ENCODE measurements at places on chromosomes 11 and 22. TPM values are rescaled to one million over a fixed set of nuclear protein-coding genes. Genes with fewer than 3 reads are reported as not detected.

GRCh38 chr11:313787-314553 is at the start of gene IFITM1:
IFITM1 (plus strand) TSS chr11:314040; CDS start chr11:314171, 131 bp downstream.
- DNase-seq, result no peak

GRCh38 chr22:42300259-42301076 is 30.0 kb upstream of the TCF20 start:
- no peak for DNase-seq

DNA sequence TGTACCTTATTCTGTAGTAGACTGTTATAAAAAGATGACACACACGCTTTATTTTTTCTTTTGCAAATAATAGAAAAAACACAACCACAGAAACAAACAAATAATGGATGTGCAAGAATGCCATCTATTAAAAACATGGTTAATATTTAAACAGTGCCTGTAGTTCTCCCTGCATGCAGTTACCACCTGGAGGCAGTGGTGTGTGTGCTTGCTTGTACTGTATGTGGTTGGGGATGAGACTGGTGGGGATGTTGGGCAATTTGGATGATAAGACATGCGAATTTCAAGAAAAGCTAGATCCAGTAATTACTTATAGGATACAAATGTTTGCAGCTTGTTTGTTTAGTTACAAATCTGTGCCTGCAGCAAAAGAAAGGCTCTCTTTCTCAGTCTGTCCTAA is 3.6 kb downstream of the C11orf87 start:
- DNase-seq, result no peak

DNA sequence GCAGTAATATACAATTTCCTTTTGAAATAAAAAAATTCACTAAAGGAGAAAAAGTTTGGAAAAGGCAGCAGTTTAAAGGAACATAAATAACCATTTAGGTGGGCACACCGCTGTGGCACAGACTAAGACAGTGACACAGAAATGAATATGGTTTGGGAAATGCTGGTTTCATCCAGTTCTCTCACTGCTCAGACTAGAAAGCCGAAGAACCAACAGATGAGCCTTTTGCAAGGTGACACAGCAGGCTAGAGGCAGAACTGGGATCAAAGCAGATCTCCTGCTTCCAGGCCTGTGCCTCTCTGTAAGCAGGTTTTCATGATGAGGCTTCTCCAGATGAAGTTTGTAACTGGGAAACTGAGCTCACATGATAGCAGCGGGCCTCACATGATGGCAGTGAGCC is 380.0 kb upstream of the NARS2 start:
- no peak for DNase-seq

DNA sequence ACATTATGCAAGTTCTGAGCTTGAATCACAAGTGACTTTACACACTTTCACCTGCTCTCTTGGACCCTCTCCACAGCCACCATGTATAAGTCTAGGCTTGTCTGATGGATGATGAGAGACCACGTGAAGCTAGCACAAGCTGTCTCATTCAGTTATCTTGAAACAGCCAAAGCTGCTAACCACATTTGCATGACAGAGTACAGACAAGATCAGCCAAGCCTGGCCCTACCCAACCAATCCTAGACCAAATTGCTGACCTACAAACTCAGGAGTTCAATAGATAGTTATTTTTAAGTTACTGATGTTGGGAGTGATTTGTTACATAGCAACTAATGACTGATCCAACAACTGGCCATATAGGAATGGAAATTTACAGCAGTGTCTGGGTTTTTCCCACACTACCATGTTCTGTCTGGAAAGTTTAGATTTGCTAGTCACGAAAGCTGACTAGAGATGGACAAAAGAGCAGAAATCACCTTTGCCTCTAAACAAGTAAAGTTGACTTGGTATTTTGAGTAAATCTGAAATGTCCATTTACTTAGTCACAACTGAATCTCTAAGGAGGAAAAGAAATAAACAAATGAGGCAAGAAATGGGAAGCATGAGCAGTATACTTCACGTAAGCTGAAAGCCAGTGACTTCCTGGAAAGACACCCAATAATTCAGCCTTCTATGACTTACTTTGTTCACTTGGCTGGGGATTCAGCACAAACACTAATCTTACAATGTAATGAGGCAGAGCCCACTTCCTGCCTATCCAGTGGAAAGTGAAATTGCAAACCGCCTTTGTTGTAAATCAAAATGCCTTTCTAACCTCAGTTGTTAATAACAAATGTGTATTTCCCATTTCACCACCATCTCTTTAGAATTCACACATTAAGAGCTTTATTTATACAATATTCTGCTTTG is 101.7 kb downstream of the FAM181B start:
- peak; percentile 30 for DNase-seq

GRCh38 chr11:95306801-95307200 is 75.8 kb upstream of the SESN3 start:
- no peak for DNase-seq

DNA sequence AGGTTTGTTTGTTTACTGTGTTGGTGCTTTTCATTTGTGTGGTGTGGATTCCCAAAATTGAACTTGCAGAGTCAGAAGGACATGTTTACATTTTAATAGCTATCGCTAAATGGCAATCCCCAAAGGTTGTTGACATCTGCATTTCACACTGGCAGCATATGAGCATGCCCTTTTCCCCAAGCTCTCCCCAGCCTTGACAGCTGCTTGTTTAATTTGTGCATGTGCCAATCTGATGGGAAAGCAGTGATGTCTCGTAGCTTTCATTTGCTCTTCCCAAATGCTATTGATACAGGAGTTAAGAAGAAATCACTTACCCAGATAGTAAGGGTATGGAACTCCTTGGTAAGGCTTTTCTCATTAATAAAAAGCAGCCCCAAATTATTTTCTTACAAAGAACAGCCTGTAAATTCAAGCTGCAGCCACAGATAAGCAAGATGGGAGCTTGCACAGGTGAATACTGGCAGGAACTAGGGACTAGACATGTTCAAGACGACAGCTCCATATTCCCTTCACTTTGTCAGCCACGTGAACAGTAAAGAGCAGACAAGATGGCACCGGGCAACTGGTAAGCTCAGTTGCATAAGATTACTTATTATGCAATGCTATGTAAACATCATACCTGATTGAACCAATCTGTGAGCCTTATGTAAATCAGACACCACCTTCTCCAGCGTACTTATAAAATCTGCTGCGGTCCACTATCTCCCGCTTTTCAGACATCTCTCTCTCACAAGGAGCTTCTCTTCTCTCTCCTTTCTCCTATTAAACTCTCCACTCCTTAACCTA is 87.4 kb downstream of the IGLL5 start:
- no peak for DNase-seq

DNA sequence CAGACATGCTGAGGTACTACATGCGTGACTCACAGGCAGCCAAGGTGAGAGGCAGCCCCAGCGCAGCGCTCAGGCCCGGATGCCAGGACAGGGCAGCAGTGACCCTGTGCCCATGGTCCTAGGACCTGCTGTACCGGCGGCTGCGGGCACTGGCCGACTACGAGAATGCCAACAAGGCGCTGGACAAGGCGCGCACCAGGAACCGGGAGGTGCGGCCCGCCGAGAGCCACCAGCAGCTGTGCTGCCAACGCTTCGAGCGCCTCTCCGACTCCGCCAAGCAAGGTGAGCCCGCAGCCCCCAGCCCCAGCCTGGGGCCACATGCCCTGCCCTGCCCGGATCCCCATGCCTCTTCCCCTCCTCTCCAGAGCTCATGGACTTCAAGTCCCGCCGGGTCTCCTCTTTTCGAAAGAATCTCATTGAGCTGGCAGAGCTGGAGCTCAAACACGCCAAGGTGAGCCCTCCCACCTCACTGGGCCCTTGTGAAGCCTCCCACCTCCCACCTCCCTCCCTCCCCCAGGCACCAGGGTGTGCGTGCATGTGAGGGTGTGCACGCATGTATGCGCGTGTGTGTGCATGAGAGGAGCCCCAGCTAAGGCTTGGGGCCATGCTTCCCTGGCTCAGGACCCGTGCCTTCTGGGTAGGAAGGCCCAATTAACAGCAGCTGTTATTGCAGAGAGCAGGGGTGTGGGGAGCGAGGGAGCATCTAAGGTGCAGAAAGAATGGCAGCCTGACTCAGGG is 5.3 kb downstream of the CFL1 start:
- DNase-seq, result no peak

- DNase-seq, result no peak
Measured at GRCh38 chr22:31056986-31057599, 24.0 kb upstream of the SMTN start.

- DNase-seq, result no peak
Measured at GRCh38 chr11:104343578-104343977, 179.6 kb upstream of the PDGFD start.

GRCh38 chr11:15613251-15613650 is 498.5 kb downstream of the INSC start:
- DNase-seq, result no peak

DNA sequence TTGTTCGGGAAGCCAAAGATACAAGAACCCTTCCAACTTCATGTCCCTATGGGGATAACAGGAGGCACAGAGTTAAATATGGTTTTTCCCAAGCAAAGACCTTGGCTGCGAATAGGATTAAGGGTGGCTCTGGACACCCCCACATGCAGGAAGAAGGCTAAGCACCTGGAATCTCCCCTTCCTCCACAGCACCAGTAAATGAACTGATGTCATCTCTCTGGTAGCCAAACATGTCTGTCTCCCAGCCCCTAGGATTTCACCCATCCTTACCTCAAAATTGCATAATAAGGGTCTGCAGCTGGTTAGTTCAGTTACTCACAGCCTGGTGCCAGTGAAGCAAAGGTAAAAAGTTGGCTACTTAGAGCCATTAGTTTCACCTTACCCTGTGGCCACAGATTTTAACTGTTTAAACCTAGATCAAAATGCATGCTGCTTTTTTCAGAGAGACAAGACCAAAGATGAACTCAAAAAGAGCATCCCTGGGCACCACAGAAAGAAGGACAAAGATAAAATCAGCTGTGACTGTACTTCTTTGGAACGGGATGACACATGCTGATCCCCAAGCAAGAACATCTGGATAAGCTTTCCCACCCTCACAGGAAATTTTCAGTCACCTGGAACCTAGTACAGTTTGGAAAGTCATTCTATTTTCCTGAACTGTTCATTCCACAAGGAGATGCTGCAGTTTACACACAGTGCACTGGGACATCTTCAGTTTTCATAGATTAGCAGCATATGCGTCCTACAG is 77.2 kb upstream of the AKIP1 start:
- DNase-seq, result no peak

DNA sequence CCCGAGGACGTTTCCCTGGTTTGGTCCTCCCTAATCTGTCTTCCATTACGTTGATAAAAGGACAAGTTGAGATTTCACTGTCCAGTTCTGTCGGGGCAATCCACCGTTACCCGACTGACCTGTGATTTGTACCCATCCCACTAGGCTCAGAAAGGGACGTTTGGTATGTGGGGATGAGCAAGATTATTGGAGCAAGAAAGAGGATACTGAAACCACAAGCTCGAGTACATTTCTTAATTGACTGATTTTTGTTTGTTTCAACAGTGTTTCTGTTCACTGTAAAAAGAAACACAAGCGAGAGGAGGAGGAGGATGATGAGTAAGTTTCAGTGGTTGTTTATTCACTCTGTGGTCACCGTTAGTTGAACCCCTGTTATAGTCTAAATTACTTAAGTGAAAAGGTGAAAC is 969 bp downstream of the CCDC117 start:
- DNase-seq, result peak; percentile 43

- DNase-seq, result no peak
Measured at GRCh38 chr11:17978553-17979287, 34.1 kb downstream of the SERGEF start.

- DNase-seq, result peak; percentile 87
Measured at GRCh38 chr22:17910561-17911311, 113.6 kb downstream of the MICAL3 start.

- no peak for DNase-seq
Measured at GRCh38 chr11:10409207-10409661, 45.8 kb upstream of the AMPD3 start.

DNA sequence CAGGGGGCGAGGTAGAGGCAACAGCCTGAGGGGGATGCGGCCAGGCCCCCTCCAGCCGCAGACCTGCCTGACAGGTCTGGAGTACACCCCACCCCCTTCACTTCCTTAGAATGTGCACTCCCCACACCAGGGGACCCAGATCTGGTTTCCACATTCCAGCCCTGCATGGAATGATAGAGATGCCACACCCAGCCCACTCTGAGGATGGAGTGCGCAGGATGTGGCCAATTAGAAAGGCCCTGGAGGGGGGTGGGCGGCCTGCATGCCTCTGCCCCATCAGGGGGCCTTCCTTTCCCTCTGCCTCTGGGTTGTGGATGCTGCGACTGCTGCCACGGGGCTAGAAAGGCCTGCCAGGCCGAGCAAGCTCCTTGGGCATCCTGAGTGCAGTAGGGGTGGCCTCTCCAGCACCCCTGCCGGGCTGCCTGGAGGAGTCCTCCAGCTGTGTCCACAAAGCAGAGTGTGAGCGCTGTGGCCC is 28.2 kb upstream of the MGAT3 start:
- DNase-seq, result no peak

- DNase-seq, result no peak
Measured at GRCh38 chr11:122229481-122230384, 113.7 kb upstream of the BLID start.

DNA sequence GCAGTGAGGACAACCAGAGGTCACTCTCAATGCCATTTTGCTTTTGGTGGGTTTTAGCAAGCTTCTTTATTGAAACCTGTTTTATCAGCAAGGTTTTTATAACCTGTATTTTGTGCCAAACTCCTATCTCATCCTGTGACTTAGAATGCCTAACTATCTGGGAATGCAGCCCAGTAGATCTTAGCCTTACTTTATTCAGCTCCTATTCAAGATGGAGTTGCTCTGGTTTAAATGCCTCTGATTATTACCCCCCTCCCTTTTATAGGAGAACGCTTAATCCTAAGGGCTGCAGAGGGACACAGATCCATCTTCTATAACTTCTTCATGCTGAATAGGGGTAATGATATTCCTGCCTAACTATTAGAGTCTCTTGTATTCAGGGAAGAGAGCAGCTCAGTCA is 179.1 kb downstream of the KIF18A start:
- DNase-seq, result no peak

GRCh38 chr11:66142370-66143263 is 72.5 kb downstream of the PACS1 start:
- no peak for DNase-seq

DNA sequence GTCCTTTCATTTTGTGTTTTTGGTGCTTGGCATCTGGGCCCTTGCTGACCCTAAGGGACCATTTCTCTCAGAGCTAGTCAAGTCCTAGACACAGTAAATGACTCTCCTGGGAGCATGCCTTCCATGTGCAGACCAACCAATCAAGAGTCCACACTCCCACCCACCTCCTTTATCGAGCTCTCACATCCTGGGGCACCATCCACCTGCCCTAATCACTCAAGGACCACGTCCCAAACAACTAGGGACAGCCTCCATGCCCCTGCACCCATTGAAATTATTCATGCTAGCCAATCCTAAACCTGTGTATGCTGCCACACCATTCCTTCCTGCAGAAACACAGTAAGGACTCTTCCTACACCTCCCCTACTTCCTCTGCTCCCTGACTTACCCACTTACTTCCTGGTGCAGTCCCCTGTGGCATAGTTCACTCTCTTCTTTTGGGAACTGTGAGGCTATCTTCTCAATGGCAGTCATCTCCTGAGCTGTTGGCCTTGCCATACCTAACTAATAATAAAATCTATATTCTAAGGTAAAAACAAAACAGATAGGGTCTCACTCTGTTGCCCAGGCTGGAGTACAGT is 6.4 kb upstream of the SAA2 start:
- no peak for DNase-seq

Gene FZD4
- total RNA-seq, result 4.7 TPM

Gene PKNOX2
- total RNA-seq, result not detected

Gene RAC2
- total RNA-seq, result 58.2 TPM

Gene LARGE2
- 2.5 TPM for total RNA-seq

Gene TPP1
- 15.4 TPM for total RNA-seq

Gene MUC6
- total RNA-seq, result not detected

Gene MYEOV
- total RNA-seq, result 8.6 TPM

Gene ACR
- total RNA-seq, result not detected

Gene CDPF1
- 7.0 TPM for total RNA-seq

Gene NRIP3
- 14.5 TPM for total RNA-seq

Gene SUSD2
- total RNA-seq, result 0.07 TPM

Gene OR52H1
- total RNA-seq, result not detected

Gene PLEKHB1
- 4.6 TPM for total RNA-seq
